ENCODE measurements at places on chromosomes 3 and 15. TPM values are rescaled to one million over a fixed set of nuclear protein-coding genes. Genes with fewer than 3 reads are reported as not detected.

Gene CA12
- 211 TPM for total RNA-seq

Gene ITIH4
- 1.7 TPM for total RNA-seq

Gene CHRM5
- total RNA-seq = 0.06 TPM

Gene GPR160
- total RNA-seq = 1.7 TPM

Gene AMOTL2
- total RNA-seq = 49.0 TPM

Gene EFCAB12
- 0.73 TPM for total RNA-seq

Gene HGD
- total RNA-seq = 24.4 TPM

Gene KIF15
- 9.2 TPM for total RNA-seq

Gene SEMA3G
- 0.13 TPM for total RNA-seq

Gene CCR9
- not detected for total RNA-seq

Gene IQCF5
- not detected for total RNA-seq

Gene AGBL1
- total RNA-seq = not detected

Gene ZNF501
- not detected for total RNA-seq

Gene BCL2A1
- total RNA-seq = 10.2 TPM

Gene TUSC7
- not detected for total RNA-seq

Gene CEP63
- total RNA-seq = 14.3 TPM

Gene DLEC1
- not detected for total RNA-seq

Gene FSD2
- not detected for total RNA-seq

Gene SENP2
- total RNA-seq = 18.2 TPM

Gene PLCH1
- total RNA-seq = 0.97 TPM

Gene SCAMP5
- 14.2 TPM for total RNA-seq

Gene NEDD4
- total RNA-seq = 55.8 TPM

Gene DNAH1
- total RNA-seq = 1.7 TPM

Gene LSMEM2
- total RNA-seq = not detected

Gene TXNRD3
- total RNA-seq = 7.3 TPM

Gene GP9
- total RNA-seq = not detected

Gene PLA2G4F
- not detected for total RNA-seq

Gene FEM1B
- total RNA-seq = 25.6 TPM

Gene CGNL1
- 0.78 TPM for total RNA-seq

Gene PARP3
- total RNA-seq = 9.1 TPM

Gene GPR176
- 10.1 TPM for total RNA-seq

Gene ACAD9
- 23.1 TPM for total RNA-seq

Gene NDN
- 0.10 TPM for total RNA-seq

Gene SKOR1
- 0.07 TPM for total RNA-seq

Gene LTK
- total RNA-seq = 0.13 TPM

Gene FES
- total RNA-seq = 1.2 TPM

Gene CAMK2N2
- total RNA-seq = 1.7 TPM

Gene FAM43A
- 15.3 TPM for total RNA-seq

Gene EBLN2
- 0.70 TPM for total RNA-seq

Gene HIGD2B
- not detected for total RNA-seq

Gene RTP1
- total RNA-seq = not detected

Gene EFCC1
- total RNA-seq = not detected

Gene IL16
- total RNA-seq = not detected

Gene WNT5A
- 1.1 TPM for total RNA-seq

Data from A549 treated with GW870086 at 1 μM for 4 hours (cell line).